Dorsolateral prefrontal cortex (tissue), 122 donors: ENCODE measurements at places on chromosomes 2 and 18. TPM values are rescaled to one million over a fixed set of nuclear protein-coding genes. Genes with fewer than 3 reads are reported as not detected.

DNA sequence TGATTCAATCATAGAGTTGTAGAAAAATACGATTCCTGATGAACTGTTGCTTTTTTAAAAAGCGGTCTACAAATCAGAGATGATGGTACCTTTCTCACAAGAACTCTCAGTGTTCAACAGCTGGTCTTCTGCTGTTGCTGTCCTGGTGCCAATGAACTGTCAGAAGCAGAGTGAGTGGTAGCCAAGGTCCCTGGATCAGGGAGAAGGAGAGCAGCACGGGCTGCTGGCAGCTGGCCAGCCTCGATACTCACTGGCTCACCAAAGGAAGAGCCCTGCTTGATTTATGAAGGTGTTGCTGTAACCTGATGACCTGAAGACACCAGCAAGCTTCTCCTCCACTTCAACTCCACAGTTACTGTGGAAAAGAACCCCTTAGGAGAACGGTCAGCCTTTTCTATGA lies 300.8 kb upstream of the SOX11 start:
- no peak for DNase-seq

GRCh38 chr2:132573444-132574007 lies 96.5 kb downstream of the LYPD1 start:
- DNase-seq, result no peak

- DNase-seq, result no peak
Observed at GRCh38 chr2:80778704-80779103, 474.2 kb upstream of the LRRTM1 start.

- no peak for DNase-seq
Observed at GRCh38 chr2:44957656-44958327, 16.3 kb downstream of the SIX3 start.

GRCh38 chr2:61980758-61981157 lies 75.3 kb downstream of the COMMD1 start:
- no peak for DNase-seq

DNA sequence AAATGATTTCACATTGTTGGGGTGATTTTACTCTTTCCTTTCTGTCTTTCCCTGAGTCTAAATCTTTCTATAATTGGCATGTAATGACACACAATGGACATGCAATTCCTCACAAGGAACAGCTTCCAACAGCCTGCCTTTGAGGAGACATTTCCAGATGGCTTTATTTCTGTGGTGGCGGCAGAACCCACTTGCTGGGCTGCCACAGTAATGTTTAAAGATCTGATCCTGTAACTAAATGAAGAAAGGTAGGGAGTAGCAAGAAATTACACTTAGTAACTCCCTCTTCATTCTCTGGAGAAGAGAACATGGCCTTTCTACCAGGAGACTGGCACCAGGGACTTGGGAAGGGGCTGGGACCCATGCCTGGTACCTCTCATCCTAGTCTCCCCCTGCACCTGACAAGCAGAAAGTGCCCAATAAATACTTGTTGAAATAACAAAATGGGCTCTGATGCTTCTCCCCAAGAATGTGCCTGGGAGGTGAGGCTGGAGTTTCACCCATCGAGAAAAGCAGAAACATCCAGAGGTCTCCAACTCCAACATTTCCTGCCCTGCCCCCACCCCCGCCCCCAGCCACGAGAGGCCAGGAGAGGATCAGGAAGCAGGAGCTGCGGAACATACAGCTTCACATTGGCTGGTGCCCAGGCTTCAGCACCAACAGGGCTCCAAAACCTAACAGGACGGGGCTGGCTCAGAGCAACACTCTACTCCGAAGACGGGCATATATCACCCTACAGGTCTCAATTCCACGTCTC lies 92.1 kb downstream of the PXDN start:
- DNase-seq, result no peak

DNA sequence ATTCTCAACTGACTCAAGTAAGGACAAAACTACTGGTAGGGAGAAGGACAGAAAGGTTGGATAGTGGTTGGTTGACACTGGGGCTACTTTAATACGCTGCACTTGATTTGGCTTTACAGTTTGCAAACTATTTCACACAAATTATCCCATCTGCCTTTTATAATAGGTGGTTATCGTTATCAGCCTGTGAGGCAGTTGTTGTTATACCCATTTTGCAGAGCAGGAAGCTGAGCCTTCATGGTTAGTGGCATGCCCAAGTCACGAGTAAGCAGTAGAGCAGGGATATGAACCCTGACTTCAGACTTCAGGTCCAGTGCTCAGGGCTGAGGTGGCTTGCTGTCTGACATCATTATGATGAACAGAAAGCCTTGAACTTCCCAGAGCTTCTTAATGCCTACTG lies 5.3 kb downstream of the CTIF start:
- DNase-seq, result no peak

- no peak for DNase-seq
Observed at GRCh38 chr2:170265321-170265720, 87.4 kb downstream of the MYO3B start.

DNA sequence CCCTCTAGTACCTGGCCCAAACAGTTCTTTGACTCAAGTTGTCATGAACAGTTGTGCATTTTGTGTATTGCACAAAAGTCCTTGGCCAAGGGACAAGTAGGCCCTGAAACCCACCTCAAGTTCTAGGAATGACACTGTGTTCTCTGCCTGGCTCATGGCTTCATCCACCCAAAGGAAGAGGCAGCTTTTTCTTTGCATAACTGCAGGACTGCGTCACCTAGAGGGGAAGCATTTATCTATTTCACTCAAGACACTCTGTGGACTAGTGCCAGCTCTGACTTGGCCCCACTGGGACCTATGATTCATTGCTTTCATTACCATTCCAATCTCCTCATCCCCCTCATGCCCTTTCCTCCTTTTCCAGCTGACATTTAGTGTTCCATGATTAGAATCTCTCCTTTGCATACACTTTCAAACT lies 119.3 kb upstream of the SIX2 start:
- DNase-seq, result no peak

SPATA3 gene
- total RNA-seq, result not detected

KLHL29 gene
- total RNA-seq, result 26.8 TPM
